ENCODE measurements at places on chromosomes 5 and 9.

- DNase-seq, result no peak
These were observed 249.8 kb upstream of the ARRDC3 start for GRCh38 chr5:91632871-91633270.

DNA sequence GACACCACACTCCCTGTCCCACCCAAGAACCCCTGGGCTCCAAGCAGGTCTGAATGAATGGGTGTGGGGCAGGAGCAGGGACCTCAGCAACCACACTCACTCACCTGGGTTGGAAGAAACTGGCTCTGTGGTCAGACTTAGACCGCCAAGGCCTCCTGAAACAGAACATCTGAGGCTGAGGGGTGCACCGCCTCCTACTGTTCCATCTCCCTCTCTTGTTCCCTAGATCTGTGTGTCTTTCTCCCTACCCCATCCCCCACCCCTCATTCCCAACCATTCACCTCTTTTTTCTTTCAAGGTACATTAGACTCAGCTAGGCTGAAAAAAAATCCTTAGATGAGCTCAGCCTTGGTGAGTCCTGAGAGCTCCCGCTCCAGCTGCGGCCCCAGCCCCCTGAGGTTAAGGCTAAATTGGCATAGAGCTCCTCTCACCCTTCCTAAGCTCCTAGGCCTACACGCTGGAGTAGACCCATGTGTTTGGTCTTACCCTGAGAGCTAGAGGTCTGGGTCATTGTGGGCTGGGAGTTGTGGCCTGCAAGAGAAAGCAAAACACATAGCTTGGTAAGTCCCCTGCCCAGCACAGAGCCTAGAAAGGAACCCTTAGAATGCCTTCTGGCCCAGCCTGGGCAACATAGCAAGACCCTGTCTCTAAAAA lies 4.8 kb downstream of the ECSCR start:
- no peak for DNase-seq

- no peak for DNase-seq
These were observed 17.0 kb downstream of the CDK5RAP2 start for GRCh38 chr9:120562861-120563443.

GRCh38 chr5:142782976-142783530 lies 12.9 kb downstream of the ARHGAP26 start:
- no peak for DNase-seq

GRCh38 chr5:178377583-178378270 lies 145.1 kb upstream of the PHYKPL start:
- no peak for DNase-seq

GRCh38 chr5:65624025-65624570 lies at the start of gene TRIM23:
TRIM23 (minus strand) TSS chr5:65624333; CDS start chr5:65624274, 59 bp downstream.
- peak; percentile 94 for DNase-seq

DNA sequence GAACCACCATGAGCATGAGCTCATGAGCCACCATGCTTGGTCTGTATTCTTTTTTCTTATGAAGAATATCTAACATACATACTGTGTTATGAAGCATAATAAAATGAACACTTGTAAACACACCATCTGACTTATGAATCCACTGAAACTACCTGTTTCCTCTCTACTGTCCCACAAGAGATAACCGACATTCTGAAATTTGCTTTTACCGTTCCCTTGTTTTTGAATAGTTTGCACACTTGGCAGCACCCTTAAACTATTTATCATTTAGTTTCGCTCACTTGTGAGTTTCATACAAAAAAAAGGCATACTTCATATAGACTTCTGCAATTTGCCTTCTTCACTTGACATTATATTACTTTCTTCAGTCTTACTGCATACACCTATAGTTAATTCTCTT lies 8.9 kb downstream of the LARS1 start:
- DNase-seq, result no peak

All from central memory CD4-positive, alpha-beta T cell (primary cell).